CD4-positive, alpha-beta memory T cell (primary cell): ENCODE measurements at places on chromosomes 13 and 19. TPM values are rescaled to one million over a fixed set of nuclear protein-coding genes. Genes with fewer than 3 reads are reported as not detected.

SPPL2B gene
- 82.8 TPM for total RNA-seq

- no peaks in the 10 kb centered on the region for H3K27me3 ChIP-seq
- H3K27ac ChIP-seq, result no peak overlapping the region
- no peak for DNase-seq
- H3K4me1 ChIP-seq, result no peaks in the 10 kb centered on the region
- no peak overlapping the region for H3K4me3 ChIP-seq
- H3K36me3 ChIP-seq, result no peaks in the 10 kb centered on the region
Observed at GRCh38 chr13:84651288-84651687, 769.0 kb upstream of the SLITRK1 start.

GRCh38 chr13:31350560-31350959 is 150.8 kb downstream of the B3GLCT start:
- no peak for DNase-seq
- no peaks in the 10 kb centered on the region for H3K36me3 ChIP-seq
- no peaks in the 10 kb centered on the region for H3K4me1 ChIP-seq
- no peak overlapping the region for H3K4me3 ChIP-seq
- no peaks in the 10 kb centered on the region for H3K27me3 ChIP-seq

DNA sequence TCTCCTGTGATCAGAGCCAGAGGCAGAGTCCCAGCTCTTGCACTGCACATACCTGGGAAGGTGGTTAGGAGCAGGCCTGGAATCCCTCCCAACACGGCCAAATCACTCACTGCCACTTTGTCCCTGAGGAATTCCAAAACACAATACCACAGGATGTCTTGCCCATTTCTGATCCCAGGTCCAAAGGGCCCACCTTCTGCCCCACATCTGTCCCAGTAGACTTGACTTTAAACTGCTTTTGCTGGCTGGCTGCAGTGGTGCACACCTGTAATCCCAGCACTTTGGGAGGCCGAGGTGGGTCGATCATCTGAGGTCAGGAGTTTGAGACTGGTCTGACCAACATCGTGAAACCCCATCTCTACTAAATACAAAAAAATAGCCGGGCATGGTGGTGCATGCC is 18.9 kb downstream of the ZNF536 start:
- H3K27me3 ChIP-seq, result no peaks in the 10 kb centered on the region
- no peaks in the 10 kb centered on the region for H3K36me3 ChIP-seq
- no peak for DNase-seq
- no peak overlapping the region for H3K27ac ChIP-seq
- H3K4me1 ChIP-seq, result no peaks in the 10 kb centered on the region
- no peak overlapping the region for H3K4me3 ChIP-seq

DNA sequence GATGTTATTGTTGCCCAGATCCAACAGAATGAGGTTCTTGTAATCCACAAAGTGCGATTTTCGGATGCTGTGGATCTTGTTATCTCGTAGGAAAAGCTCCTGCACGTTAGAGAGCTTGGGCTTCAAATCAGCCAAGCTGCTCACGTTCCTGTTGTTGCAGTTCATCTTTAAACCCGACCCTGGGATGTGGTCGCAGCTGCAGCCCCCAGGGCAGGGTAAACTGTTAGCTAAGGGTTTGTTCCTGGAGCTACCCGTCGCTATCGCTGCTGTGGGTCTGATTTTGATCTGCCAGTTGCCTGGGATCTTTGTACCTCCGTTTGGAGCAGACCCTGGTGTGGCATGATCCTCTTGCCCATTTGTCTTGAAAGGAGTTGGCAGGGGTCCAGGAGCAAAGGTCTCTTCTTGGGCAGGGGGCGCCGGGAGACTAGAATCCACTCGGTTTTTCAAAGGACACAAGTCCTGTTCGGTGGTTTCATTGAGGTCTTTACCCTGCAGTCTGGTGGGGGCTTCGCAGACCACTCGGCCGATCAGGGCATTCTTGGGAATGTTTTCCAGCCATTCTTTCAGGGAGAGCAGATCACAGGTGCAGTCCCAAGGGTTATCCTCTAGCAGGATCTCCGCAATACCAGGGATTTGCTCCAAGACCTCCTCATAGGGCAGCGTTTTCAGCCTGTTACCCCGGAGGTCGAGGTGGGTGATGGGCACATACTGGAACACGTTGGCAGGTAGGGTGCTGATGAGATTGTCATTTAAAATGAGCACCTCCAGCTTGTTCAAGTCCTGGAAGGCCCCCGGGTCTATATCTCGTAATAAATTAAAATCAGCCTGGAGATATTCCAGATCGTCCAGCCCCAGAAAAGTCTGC is 1.8 kb downstream of the SLITRK1 start:
- H3K4me1 ChIP-seq, result no peaks in the 10 kb centered on the region
- H3K27ac ChIP-seq, result no peak overlapping the region
- no peak for DNase-seq
- H3K36me3 ChIP-seq, result no peaks in the 10 kb centered on the region

PLVAP gene
- 0.23 TPM for total RNA-seq

DNA sequence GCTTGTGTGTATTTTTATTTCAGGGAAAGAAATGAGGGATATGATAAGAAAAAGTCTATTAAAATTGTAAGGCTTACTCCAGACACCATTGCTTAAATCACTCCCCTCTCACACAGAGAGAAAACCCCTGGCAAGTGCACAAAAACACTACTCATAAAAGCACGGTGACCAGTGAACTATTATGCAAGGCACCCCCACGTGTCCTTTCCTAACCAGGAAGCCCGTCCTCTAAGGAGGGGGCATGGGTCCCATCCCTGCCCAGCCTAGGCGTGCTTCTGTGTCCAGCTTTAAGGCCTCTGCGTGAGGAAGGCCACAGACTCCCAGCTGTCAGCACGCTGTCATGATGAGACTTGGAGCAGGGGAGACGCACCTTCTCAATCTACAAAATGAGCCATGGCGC is 83.5 kb downstream of the SLC7A1 start:
- DNase-seq, result no peak
- no peak overlapping the region for H3K27ac ChIP-seq
- peaks cover 19% of the 10 kb centered on the region for H3K36me3 ChIP-seq
- no peaks in the 10 kb centered on the region for H3K27me3 ChIP-seq

GRCh38 chr13:108681986-108682575 is 52.7 kb downstream of the MYO16 start:
- H3K27me3 ChIP-seq, result no peaks in the 10 kb centered on the region
- no peak for DNase-seq
- H3K4me3 ChIP-seq, result no peak overlapping the region
- no peak overlapping the region for H3K27ac ChIP-seq
- no peaks in the 10 kb centered on the region for H3K36me3 ChIP-seq

- H3K27ac ChIP-seq, result no peak overlapping the region
- H3K36me3 ChIP-seq, result no peaks in the 10 kb centered on the region
- no peak overlapping the region for H3K4me3 ChIP-seq
- no peaks in the 10 kb centered on the region for H3K4me1 ChIP-seq
- H3K27me3 ChIP-seq, result no peaks in the 10 kb centered on the region
Observed at GRCh38 chr19:39916851-39917396, 17.5 kb downstream of the FCGBP start.

PTBP1 gene
- total RNA-seq, result 315 TPM
